Epithelial cell of esophagus (primary cell): ENCODE measurements at places on chromosomes 3 and 15.
A peak's percentile ranks its signal among the peaks of the same experiment; 100 is the strongest.

- DNase-seq = no peak
Observed at GRCh38 chr3:129001101-129001805, at the start of gene EFCC1. TSS of gene EFCC1 (plus strand) at chr3:129001304. CDS start at chr3:129001629, 325 bp downstream.

GRCh38 chr3:58666683-58667082 is at the start of gene FAM3D:
TSS of gene FAM3D (minus strand) at chr3:58666774. CDS start at chr3:58655563, 11,211 bp downstream.
- DNase-seq = peak; percentile 36

- peak; percentile 38 for DNase-seq
Observed at GRCh38 chr3:105349684-105350387, 16.9 kb upstream of the ALCAM start.

- no peak for DNase-seq
Observed at GRCh38 chr3:72888546-72889309, 882 bp downstream of the GXYLT2 start.

DNA sequence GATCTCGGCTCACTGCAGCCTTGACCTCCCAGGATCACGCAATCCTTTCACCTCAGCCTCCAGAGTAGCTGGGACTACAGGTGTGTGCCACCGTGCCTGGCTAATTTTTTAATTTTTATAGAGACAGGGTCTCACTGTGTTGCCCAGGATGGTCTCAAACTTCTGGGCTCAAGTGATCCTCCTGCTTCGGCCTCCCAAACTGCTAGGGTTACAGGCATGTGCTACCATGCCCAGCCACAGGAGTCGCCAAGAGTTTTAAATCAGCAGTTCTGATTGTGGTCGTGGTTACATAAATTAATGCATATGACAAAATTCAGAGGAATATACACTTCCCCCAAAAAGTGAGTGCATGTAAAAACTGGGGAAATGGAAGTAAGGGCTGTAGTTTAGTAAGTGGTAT is 32.9 kb downstream of the MEGF11 start:
- no peak for DNase-seq

- no peak for DNase-seq
Observed at GRCh38 chr3:9817436-9817835, 7.4 kb downstream of the TTLL3 start.

- no peak for DNase-seq
Observed at GRCh38 chr3:128301186-128302023, 148.1 kb downstream of the EEFSEC start.

GRCh38 chr3:105907777-105908176 is 39.0 kb upstream of the CBLB start:
- no peak for DNase-seq

GRCh38 chr15:100718075-100718980 is 115.9 kb downstream of the ASB7 start:
- DNase-seq = peak; percentile 19

GRCh38 chr15:90334304-90334731 is 17.8 kb upstream of the ZNF774 start:
- DNase-seq = peak; percentile 90

DNA sequence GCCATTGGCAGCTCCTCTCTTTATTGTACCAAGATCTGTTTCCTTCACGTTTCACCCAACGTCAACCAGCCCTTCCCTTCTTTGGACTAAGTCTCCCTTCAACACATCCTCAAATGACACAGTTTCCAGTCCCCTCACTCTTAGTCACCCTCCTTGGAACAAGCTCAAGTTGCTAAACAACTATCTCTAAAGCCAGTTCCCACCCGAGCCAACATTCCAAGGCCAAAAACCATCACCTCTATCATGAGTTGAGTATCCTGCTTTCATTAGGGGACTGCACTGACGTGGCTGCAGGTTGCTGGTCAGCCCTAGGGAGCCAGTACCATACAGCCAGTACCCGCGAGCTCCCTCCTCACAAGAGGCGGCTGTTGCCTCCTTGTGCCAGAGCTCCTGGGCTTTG is 73.8 kb downstream of the LIPC start:
- no peak for DNase-seq

DNA sequence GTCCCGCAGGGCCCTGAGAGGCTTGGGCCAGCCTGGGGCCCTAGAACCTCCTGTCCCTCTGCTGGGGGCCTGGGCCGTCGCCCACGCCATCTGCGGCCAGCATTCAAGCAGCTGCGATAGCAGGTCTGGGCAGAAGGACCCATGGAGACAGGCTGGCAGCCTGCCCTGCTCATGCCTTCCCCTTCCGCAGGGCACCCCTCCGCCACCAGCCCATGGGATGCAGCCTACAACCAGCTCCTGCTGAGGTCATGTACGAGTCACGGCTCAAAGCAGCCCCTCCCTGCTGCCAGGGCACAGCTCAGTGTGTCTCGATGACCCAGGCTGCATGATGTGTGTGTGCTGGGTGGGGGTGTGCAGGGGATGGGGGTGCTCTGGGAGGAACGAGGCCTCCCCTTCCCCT is 27.8 kb downstream of the DUSP7 start:
- peak; percentile 52 for DNase-seq

GRCh38 chr15:49989498-49989897 is 129.5 kb downstream of the ATP8B4 start:
- DNase-seq = no peak

DNA sequence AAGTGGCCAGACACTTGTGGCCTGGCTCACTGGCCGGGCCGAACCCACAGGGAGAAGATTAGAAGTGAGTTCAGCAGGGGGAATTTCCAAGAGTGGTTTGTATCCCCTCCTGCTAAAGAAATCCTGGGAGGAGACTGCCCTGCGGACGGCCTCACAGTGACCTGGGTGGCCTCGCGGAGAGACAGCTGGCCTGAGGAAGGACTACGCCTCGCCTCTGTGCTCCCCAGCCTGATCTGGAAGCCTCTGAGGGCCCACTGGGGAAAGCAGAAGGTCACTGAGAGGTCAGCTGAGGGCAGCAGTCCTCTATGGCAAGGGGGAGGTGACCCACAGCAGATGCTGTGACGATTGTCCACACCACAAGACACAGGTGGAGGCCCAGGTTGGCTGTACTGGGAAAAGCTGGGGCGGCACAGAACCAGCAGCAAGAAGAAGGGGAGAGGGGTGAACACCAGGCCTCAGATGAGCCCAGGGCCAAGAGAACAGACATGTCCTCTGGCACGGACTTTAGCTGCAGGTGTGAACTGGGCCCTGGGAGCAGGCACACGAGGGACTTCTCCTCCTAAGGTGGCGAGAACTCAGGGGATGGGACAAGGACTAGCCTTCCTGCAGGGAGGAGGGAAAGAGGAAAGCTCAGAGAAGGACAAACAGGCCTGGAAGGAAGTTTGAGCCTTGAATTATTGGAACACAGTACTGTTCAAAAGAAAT is 37.2 kb upstream of the DLG1 start:
- no peak for DNase-seq

GRCh38 chr15:73908030-73908821 is 18.0 kb upstream of the LOXL1 start:
- peak; percentile 77 for DNase-seq

DNA sequence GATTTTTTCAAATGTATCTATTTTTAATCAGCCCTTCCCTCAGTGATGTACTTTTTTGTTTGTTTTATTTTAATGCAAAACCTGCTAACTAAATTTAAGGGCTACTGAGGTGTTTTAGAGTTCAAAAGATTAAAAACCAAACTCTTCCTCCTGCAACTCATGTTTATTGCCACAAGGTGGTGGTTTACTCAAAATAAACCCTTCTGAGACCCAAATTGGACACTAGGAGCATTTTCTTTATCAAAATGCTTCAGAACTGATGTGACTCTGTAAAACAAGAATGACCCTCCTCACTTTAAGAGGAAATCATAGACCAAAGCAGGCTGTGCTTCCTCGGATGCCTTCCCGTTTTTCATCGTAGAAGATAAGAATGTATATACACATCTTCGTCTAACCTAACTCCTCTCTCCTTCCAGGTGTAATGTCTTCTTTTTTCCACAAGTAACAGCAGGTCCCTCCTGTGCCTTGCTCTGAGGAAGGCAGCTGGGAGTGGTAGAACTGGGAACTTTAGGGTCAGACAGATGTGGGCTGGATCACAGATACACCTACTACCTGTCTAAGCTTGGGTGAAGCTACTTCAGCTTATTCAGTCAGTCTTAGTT is 2.9 kb upstream of the NME9 start:
- DNase-seq = peak; percentile 41

- no peak for DNase-seq
Observed at GRCh38 chr3:17964108-17964507, 221.7 kb upstream of the TBC1D5 start.

- peak; percentile 53 for DNase-seq
Observed at GRCh38 chr15:55868707-55869106, 124.7 kb downstream of the NEDD4 start.

DNA sequence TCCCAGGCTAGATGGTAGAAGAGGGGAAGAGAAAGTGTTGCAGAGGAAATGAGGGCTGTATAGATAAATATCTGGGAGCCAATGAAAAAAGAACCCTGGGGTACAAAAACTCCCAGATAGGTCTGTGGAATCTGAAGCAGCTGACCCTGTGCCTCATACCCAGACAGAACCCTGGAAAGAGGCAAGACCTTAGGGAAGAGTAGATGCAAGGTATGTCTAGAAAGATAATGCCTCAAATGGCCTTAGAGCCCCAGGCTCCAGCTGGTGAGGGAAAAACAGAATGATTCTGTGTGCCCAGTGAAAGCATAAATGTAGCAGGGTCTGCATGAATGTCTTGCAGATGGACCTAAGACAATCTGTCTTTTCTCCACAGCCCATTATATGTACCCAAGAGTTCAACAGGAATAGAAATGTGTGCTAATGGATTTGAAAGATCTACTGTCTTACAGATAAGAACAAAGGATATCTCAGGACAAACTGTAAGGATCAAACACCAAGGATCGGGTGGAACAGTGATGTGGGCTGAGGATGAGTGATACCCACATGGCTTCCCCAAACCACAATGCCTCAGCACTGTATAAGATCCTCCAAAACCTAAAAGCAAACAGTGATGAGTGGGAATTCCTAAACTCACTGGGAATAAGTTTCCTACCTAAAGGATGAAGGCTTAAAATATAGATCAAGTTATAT is 58.8 kb downstream of the NCEH1 start:
- DNase-seq = no peak

GRCh38 chr15:67124911-67125588 is 59.6 kb downstream of the SMAD3 start:
- no peak for DNase-seq

DNA sequence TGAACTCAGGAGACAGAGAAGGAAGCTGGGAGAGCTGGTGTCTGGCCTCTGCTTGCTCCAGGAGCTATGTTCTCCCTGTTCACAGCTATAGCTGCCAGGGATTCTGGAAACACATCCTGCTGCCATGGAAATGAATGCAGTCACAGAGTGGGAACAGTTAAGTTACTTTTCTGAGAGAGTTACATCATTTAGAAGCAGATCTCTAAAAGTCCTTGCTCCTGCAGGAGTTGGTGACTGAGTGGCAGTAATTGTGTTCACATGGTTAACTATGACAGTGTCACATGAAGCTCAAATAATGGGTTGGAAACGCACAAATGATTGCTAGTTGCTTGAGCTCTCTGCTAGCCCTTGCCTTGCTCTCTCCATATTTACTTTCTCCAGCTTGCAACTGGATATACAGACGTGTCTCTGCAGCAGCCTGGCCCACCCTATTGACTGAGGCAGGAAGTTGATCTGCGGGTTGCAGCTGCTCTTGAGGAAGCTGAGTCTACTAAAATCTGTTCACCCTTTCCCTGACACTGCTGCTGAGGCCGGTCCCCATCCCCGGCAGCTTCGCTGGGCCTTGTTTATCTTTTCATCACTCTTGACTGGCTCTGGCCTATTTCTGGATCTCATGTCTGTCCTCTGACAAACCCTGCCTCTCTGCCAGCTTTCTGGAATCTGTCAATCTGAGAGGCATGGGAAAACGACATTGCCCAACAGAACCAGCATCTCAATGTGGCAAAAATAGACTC is 16.7 kb upstream of the ISLR start:
- DNase-seq = no peak

GRCh38 chr15:35907511-35907910 is 361.5 kb upstream of the DPH6 start:
- DNase-seq = no peak

- DNase-seq = no peak
Observed at GRCh38 chr15:65553691-65554090, 23.4 kb downstream of the HACD3 start.

- peak; percentile 97 for DNase-seq
Observed at GRCh38 chr3:122800706-122801237, 5.9 kb downstream of the SLC49A4 start.

DNA sequence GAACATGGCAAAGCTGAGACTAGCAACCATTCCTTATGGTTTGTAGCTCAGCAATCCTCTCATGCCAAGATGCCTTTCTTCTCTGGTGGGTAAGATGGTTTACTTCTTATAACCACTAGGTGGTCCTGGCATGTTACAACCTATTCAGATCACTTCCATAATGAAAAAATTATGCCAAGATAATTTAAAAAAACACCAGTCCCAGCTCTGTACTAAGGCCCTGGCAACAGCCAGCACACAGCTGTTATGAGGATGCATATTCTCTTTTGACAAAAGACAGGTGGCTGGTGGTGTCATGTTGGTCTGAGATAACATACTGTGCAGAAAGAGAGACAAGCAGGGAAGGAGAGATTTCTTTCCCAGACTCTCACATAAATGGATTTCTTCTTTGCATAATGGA is 65.7 kb upstream of the FRMD4B start:
- no peak for DNase-seq

- peak; percentile 37 for DNase-seq
Observed at GRCh38 chr3:83514130-83514914, 1444.5 kb upstream of the CADM2 start.

DNA sequence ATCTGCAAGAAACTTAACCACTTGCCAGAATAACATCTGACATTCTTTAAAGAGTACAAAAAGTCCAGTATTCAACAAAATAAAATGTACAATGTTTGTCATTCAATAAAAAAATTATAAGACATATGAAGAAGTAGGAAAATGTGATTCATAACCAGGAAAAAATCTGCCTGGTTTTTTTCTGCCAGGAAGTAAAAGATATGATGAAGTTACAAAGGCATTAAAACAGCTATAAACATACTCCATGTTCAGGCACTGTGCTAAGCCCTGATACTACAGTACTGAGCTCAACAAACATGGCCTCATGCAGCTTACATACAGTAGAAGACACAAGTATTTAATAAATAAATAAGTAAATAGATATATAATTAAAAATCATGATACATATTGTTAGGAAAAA is 178.4 kb upstream of the STT3B start:
- no peak for DNase-seq

DNA sequence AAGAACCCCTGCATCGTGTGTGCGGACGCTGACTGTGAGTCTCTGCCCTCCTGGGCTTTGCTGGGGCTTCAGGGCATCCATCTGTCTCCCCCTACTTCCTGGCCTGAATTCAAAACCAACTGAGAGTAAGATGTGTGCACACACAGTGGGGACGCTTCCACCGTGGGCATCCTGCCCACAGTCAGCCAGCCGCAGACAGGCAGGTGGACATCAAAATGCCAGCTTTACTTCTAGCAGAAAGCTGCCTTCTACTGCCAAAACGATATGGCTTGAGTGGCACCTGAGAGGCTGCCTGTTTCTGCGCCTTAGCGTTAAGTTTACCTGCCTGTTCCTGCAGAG is 18.5 kb downstream of the ALDH1A3 start:
- no peak for DNase-seq

- peak; percentile 71 for DNase-seq
Observed at GRCh38 chr3:32175607-32176197, 62.8 kb upstream of the CMTM8 start.
